ENCODE measurements at places on chromosomes 12 and 14.

DNA sequence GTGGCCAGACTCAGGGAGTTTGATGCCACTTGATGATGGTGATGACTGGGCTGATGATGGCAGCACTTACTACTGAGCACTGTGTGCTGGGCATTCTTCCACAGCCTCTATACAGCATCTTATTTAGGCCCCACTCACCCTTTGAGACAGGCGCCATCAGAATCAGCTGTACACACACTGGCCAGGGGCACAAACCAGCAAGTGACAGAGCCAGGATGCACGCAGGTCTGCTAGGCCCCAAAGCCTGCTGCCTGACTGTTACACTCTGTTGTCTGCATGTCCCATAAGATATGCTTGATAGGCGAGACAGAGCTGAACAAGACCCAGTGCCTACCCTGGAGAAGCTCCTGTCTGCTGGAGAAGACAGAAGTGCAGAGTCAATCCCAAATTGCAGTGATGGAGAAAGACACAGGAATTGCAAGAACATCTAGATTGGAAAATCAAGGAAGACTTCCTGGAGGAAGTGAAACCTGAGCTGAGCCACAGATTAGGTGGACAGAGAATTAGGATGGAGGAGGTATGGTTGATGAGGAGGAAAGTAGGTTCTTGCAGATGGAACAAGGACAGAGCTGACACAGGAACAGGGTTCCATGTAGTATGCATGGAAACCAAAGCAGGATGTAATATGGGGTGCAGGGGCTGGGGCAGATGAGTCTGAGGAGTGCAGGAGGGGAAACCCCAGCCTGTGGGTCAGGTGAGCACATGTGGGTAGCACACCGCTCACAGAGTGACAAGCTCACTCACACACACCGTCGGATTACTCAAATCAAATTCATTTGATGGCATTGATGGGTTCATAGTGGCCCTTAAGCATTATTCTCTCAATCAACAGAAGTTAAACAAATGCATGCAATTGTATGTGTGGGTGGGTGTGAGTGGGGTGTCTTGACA lies 117.3 kb downstream of the BEGAIN start:
- no peak for DNase-seq

DNA sequence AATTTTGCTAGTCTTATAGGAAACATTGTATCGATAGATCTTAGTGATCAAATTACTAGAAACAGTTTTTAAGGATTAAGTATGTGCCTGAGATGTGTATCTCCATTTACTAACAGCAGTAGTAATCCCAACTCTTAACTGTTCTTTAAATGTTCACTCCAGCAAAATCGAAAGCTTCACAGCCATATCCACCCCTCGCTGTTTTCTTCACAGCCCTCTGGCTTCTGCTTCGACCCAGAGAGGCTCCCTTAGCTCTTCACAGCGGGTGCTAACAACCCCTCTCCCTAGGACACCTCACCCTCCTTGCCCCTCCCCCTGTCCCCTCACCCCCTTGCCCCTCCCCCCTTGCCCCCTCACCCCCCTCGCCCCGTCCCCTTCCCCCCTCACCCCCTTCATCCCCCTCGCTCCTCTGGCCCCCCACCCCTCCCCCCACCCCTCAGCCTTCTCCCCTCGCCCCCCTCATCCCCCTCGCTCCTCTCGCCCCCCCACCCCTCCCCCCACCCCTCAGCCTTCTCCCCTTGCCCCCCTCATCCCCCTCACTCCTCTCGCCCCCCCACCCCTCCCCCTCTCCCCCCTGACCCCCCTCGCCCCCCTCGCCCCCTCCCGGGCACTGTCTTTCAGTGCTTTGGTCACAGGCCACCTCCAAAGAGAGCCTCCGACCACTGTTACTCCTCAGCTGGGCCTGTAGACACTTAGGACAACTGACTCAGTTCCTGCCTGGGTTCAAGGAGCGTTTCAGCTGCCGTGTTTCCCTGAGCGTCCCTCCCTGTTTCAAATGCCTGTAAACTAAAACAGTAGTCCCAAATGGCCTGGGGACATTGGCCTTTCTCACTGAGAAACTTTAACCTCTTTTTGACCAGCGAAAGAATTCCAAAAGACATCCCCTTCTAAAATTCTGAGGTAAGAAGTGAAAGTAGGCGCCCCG lies 46.0 kb upstream of the DYNC1H1 start:
- no peak for DNase-seq

- no peak for DNase-seq
Observed at GRCh38 chr12:120663741-120664140, 23.2 kb upstream of the MLEC start.

DNA sequence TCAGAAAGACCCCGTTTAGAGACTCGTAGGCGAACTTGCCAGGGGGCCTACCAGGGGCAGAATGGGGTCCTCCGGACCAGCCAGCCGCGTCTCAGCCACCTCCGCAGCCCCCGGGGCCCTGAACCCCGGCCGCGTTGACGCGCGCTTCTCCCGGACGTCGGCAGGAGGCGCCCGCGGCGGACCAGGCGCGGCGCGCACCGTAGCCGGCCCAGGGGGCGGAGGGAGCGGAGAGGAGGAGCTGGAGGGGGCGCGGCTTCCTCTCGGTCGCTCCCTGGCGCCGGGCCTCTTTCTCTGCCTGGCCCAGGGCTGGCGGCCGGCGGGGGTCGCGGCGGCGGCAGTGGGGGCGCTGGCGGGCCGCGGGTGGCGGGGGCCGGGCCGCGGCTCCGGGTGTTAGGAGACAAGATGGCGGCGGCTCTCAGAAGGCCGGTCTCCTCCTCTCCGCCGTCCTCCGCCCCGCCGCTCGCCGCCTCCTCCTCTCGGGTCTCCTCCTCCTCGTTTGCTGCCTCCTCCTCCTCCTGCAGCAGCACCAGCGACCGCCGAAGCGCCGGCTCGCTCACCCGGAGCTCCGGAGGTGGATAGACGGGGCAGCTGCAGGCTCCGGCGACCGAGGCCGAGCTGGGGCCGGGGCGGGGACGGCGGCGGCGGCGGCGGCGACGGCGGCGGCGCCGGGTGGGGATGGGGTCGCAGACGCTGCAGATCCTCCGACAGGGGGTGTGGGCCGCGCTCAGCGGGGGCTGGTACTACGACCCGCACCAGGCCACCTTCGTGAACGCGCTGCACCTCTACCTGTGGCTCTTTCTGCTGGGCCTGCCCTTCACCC lies at the start of gene PCNX1:
PCNX1 (plus strand) TSS at position 284 of the 820 bp plus-strand sequence; CDS start at position 676, 392 bp downstream.
- DNase-seq: peak; percentile 62

DNA sequence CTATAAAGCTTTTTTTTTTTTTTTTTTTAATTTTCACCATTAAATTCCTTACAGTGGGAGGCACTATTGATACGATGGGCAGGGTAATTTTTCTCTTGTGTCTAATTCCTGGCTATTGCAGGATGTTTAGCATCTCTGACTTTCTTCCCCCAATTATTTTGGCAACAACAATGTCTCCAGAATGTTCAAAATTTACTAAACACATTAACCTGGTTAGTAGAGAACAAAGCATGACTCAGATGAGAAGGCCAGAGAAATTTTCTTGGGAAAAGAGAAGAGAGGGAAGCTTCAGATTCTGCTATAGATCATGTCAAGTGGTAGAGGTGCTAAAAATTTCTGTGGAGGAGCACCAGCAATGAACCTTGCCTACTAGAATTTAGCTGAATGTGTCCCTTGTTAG lies 171.5 kb upstream of the PRICKLE1 start:
- DNase-seq: no peak

GRCh38 chr12:67751381-67751928 lies 102.9 kb downstream of the DYRK2 start:
- DNase-seq: no peak

GRCh38 chr12:50440288-50440687 lies 39.6 kb downstream of the LARP4 start:
- DNase-seq: no peak

DNA sequence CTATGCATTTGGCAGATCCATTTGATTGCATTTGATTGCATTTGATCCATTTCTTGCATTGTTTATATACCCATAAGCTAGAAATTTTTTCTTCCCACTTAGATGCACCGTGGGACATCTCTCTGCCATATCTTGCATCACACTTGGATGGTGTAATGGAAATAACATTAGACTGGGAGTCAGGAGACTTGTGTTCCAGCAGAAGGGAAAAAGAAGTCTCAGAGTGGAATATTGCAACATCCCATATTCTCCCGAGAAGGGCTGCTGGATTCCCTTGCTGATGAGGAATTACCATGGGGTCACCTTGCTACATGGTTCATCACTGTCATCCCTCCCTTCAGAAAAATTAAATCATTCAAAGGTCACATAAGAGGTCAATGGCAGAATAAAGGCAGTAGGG lies 78.1 kb downstream of the KSR2 start:
- DNase-seq: no peak

- no peak for DNase-seq
Observed at GRCh38 chr14:90819734-90820393, 3.6 kb upstream of the TTC7B start.

GRCh38 chr14:33689680-33690079 lies 261.2 kb downstream of the EGLN3 start:
- no peak for DNase-seq

- no peak for DNase-seq
Observed at GRCh38 chr12:124057691-124058090, 84.7 kb downstream of the ZNF664 start.

DNA sequence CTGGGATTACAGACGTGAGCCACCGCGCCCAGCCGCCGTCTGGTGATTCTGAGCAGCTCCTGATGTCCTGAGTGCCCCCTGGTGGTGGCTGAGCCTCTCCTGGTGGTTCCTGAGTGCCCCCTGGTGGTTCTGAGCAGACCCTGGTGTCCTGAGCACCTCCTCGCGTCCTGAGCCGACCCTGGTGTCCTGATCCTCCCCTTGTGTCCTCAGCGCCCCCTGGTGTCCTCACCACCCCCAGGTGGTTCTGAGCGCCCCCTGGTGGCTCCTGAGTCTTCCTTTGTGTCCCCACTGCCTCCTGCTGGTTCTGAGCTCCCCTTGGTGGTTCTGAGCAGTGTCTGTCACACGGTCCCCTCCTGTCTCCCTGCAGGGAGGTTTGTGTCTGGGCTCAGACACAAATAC lies 1304.9 kb downstream of the TMEM121 start:
- DNase-seq: no peak

DNA sequence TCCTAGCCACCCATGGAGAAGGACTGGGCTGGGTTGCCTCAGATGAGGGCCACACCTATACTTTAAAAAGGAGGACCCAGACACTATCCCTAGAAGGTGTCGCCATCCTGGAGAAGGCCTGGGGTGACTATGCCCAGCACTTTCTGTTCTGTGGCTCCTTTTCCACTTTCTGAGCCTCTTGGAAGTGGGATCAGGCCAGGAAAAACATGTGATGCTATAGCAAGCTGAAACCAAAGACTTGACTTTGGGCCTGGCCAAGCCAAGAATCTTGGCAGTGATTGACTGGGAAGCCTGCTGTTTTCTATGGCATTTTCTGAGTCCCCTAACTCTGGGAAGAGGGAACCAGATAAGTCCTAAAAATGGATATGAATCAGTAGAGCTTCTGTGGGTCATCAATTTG lies 332.3 kb downstream of the ZFP36L1 start:
- no peak for DNase-seq

DNA sequence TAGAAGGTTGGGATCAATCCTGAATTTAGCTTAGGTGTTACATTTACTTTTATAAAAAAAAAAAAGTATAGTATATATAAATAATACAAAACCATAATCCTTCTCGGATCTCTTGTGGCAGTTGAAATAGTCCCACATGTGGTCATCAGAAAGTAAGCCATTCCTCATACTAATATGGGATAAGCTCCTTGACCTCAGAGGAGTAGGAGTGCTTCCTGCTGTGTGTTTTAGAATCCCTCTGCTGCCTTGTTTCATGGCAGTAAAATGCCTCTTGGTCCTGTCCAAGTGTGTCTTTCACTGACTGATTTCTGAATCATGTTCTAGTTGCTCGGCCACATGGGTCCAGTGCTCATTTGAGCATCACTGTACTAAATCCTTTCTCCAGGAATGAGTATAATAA lies 117.0 kb downstream of the NTN4 start:
- DNase-seq: no peak

- DNase-seq: no peak
Observed at GRCh38 chr12:70002097-70002911, 177.3 kb downstream of the MYRFL start.

DNA sequence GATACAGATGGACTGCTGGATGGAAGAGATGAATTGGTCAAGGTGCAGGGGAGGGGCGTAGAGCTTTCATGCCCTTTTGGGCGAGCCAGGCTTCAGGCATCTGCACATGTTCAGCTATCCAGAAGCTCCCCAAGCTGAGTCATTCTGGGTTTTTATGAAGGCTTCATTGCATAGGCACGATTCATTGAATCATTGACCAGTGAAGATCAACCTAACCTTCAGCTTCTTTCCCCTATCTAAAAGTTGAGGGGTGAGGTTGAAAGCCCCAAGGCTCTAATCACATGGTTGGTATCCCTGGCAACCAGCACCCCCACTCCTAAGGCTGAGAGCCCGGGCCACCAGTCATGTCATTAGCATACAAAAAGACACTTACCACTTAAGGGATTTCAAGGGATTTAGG lies 36.3 kb downstream of the RPS29 start:
- DNase-seq: no peak

DNA sequence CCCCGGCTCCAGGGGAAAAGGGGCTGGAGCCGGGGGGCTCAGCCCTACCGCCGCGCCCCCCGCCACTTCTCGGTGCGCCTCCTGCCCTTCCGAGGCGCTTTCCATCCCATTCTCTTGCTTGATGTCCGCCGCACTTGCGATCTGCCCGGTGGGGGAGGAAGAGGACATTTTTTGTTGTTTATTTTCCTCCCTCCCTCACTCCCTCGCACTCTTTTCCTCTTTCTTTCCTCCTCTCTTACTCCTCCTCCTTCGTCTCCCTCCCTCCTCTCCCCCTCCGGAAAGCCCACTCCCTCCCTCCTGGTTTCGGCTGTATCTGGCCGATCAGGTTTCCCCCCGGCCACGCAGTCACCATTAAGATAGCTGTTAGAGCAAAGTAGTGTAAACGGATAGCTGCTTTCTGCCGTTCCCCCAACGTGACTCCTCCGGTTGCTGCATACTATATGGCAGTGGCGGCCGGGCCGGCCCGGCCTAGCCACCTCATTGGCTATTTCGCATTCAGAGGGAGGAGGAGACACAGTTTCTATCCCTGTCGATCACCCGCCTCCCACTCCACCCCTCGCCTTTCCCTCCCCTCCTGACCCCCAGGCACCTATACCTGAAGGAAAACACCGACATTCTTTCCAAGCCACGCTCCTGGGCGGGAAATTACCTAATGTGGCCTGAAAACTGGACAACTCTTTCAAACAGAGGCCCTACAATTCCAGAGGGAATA lies at the start of gene SIX4:
SIX4 (minus strand) TSS at position 445 of the 712 bp plus-strand sequence; CDS start at position 168, 277 bp downstream.
- peak; percentile 12 for DNase-seq

DNA sequence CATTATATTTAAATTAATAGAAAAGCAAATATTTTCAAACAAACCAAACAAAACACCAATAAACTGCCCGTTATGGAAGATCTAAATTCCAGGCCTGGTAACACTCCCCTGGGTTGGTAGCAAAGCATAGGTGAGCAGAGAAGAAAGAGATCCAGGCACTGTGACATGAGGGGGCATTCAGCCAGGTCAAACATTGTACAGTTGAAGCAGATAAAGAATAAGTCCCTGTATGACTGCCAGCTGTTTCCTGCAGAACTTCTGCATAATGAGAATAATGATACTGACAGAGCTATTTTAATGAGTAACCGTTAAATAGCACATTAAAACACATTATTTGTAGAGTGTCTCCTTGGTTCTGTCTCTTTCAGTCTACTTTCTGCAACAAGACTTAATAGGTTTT lies 35.4 kb downstream of the SLC38A1 start:
- DNase-seq: no peak

- DNase-seq: no peak
Observed at GRCh38 chr12:123152833-123153232, 1.9 kb upstream of the PITPNM2 start.
